MM.1S (cell line): ENCODE measurements at places on chromosomes 11 and 22.
A peak's percentile ranks its signal among the peaks of the same experiment; 100 is the strongest.

- H3K36me3 ChIP-seq, result no peaks in the 10 kb centered on the region
- DNase-seq, result no peak
- no peaks in the 10 kb centered on the region for H3K4me1 ChIP-seq
- peaks cover 47% of the 10 kb centered on the region for H3K27me3 ChIP-seq
- H3K27ac ChIP-seq, result no peak overlapping the region
Measured at GRCh38 chr11:120115272-120116000, 22.5 kb downstream of the TRIM29 start.

DNA sequence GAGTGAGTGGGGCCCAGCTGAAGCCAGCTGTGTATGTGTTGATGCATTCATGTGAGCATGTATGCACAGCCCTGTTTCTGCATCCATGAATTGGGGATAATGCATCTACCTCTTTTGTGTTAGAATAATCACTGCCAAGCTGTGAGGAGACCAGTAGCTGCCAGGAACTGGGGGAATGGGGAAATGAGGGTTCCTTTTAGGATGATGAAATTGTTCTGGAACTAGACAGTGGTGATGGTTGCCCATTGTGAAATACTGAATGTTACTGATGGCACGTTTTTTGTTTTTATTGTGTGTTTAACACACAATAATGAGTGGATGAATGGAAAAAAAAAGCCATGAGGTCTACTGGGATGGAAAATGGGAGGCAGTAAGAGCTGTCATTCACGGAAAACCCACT, 45.3 kb upstream of the WNT11 start:
- no peak for DNase-seq
- H3K4me1 ChIP-seq, result no peaks in the 10 kb centered on the region
- no peak overlapping the region for H3K4me3 ChIP-seq
- peaks cover 19% of the 10 kb centered on the region; the same call in 1 of the 2 replicates for H3K27me3 ChIP-seq

DNA sequence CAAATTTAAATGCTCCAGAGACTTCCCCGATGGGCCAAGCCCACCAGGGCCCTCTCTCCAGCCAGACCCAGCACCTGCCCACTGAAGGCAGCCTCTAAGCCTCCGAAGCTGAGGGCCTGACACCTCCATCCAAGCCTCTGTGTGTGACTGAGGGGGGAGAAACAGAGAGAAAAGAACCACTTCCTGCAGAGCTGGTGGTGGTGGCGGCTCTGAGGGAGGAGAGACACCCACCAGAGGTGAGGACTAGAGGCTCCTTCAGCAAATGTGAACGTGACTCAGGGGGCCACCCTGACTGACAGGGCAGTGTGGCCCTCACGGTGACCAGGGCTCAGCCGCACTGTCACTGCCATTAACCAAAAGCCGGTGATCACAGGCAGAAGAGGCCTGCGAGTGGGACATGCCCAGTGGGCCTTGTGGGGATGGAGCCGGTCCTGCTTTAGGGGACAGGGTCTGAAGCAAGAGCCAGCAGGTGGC, 31.0 kb upstream of the CD5 start:
- no peak overlapping the region for H3K4me3 ChIP-seq
- no peak for DNase-seq
- H3K4me1 ChIP-seq, result no peaks in the 10 kb centered on the region
- no peaks in the 10 kb centered on the region for H3K27me3 ChIP-seq

- no peak for DNase-seq
- no peaks in the 10 kb centered on the region for H3K4me1 ChIP-seq
- H3K27me3 ChIP-seq, result no peaks in the 10 kb centered on the region
- H3K36me3 ChIP-seq, result no peaks in the 10 kb centered on the region
- H3K27ac ChIP-seq, result no peak overlapping the region
Measured at GRCh38 chr11:60344146-60344545, 17.1 kb downstream of the MS4A6E start.

DNA sequence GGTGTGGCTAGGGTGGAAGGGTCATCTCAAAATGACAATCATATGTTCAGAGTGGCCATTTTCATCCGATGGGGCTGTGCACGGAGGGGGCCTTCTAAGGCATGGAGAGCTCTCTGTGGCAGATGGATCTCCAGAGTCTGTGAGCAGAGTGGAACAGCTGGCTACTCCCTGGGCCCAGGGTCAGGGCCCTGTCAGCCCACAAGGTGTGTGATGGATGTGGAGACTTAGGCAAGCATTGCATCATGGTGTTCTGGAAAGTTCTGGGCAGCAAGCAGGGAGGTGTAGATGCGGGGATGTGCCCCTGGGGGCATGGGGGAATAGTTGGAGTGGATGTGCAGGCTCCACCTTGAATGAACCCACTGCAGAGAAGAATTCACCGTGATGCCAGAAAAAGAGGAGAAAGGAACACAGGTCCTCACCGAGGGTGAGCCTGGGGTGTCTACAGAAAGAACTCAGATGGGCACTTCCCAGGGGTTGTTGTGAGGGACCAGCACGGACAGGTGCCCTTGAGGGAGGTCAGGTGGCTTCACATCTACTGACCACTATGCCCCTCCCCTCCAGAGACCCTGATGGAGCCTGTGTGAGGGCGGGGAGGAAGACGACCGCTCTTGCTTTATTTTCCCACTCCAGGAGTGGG, 51.1 kb downstream of the CHRDL2 start:
- no peak overlapping the region for H3K27ac ChIP-seq
- no peaks in the 10 kb centered on the region for H3K27me3 ChIP-seq
- no peaks in the 10 kb centered on the region for H3K4me1 ChIP-seq

GRCh38 chr11:118215765-118216164, 9.0 kb downstream of the JAML start:
- H3K4me1 ChIP-seq, result peaks cover 15% of the 10 kb centered on the region
- peaks cover 73% of the 10 kb centered on the region for H3K27me3 ChIP-seq
- no peaks in the 10 kb centered on the region for H3K36me3 ChIP-seq
- H3K4me3 ChIP-seq, result no peak overlapping the region
- H3K27ac ChIP-seq, result no peak overlapping the region
- no peak for DNase-seq

DNA sequence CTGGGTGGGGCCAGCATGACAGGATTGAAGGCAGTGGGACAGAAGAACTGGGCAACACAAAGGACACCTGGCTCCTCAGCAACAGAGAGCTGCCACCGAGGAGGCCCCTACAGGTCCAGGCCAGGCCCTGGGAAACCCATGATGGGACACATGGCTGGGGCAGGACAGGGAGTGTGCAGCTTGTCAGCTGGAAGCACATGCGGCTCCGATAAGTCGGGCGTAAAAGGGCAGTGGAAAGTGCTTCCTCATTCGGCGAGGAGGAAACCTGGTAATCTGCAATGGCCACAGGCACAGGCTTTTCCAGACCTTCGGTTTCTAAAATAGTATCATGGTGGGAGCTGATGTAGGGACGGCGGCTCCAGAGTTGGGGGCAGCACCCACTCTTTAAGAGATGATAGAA, 16.5 kb downstream of the GNAZ start:
- H3K36me3 ChIP-seq, result no peaks in the 10 kb centered on the region
- H3K4me3 ChIP-seq, result no peak overlapping the region
- H3K4me1 ChIP-seq, result no peaks in the 10 kb centered on the region
- H3K27me3 ChIP-seq, result no peaks in the 10 kb centered on the region
- H3K27ac ChIP-seq, result no peak overlapping the region

DNA sequence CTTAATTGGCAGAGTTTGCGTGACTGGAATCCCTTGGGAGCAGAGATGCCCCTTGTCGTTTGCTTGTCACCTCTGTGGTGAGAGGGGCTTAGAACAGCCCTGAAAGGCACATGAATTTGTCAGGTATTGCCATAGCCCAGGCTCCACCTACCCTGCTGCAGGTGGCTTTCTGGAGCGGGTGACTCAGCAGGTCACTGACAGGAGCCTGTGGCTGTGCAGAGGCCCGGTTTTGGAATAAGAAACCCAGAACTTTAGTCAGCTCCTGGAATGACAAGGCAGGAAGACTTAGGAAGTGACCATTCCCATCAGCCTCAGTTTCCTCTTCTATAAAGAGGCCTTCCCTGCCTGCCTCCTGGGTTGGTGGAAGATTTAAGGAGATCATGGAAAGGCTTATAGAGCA, 539.7 kb downstream of the INSC start:
- H3K27ac ChIP-seq, result no peak overlapping the region
- no peaks in the 10 kb centered on the region for H3K4me1 ChIP-seq
- no peak for DNase-seq
- no peak overlapping the region for H3K4me3 ChIP-seq
- no peaks in the 10 kb centered on the region for H3K27me3 ChIP-seq

DNA sequence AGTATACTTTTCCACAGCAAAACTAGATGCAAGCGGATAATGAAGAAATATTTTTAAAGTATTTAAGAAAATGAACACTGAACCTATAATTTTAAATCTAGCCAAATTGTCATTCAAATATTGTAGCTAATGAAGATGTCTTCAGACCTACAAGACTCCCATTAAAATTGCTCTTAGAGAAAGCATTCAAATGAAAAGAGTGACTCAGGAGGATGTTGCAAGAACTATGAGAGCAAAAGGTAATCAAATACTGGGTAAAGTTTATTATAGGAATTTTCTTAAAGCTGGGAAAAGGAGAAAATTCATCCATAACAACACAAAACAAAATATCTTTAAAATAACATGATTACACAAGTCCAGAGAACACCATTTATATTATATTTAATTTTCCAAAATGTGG, 5.4 kb upstream of the POU2AF1 start:
- H3K4me3 ChIP-seq, result no peak overlapping the region
- DNase-seq, result no peak
- no peaks in the 10 kb centered on the region for H3K36me3 ChIP-seq
- no peak overlapping the region for H3K27ac ChIP-seq

DNA sequence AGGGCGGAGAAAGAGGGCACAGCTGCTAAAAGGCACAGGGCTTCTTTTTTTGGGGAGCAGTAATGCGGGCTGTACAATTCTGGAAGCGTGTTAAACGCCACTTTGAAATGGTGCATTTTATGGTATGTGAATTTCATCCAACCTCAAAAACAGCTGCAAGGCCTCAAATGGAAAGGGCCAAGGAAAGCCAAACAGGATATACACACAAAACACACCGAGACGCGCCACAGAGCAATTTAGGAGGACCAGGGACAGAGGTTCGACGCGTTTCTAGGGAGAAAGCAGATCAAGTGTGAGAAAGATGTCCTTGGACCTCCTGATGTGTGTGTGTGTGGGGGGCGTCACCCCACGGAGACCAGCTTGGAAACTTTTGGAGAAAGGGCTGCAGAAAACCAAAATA, 31.1 kb downstream of the TSPAN4 start:
- H3K27me3 ChIP-seq, result no peaks in the 10 kb centered on the region
- no peak for DNase-seq
- no peak overlapping the region for H3K4me3 ChIP-seq

GRCh38 chr11:723120-723883, 17.3 kb downstream of the EPS8L2 start:
- H3K36me3 ChIP-seq, result no peaks in the 10 kb centered on the region
- DNase-seq, result peak; percentile 60
- H3K27ac ChIP-seq, result no peak overlapping the region
- H3K27me3 ChIP-seq, result peaks cover 20% of the 10 kb centered on the region; the same call in 1 of the 2 replicates
- peak overlapping the region; percentile 15; the same call in 1 of the 2 replicates for H3K4me3 ChIP-seq
- H3K4me1 ChIP-seq, result peaks cover 20% of the 10 kb centered on the region

GRCh38 chr22:30485362-30485988, 13.7 kb upstream of the SEC14L3 start:
- no peaks in the 10 kb centered on the region for H3K36me3 ChIP-seq
- peaks cover 71% of the 10 kb centered on the region for H3K27me3 ChIP-seq
- H3K27ac ChIP-seq, result no peak overlapping the region
- no peak overlapping the region for H3K4me3 ChIP-seq
- peak; percentile 43 for DNase-seq
- H3K4me1 ChIP-seq, result no peaks in the 10 kb centered on the region

GRCh38 chr22:45047260-45047659, 37.5 kb upstream of the PHF21B start:
- no peaks in the 10 kb centered on the region for H3K4me1 ChIP-seq
- no peak overlapping the region for H3K4me3 ChIP-seq
- peaks cover 100% of the 10 kb centered on the region for H3K27me3 ChIP-seq
- H3K36me3 ChIP-seq, result no peaks in the 10 kb centered on the region
- no peak for DNase-seq
- no peak overlapping the region for H3K27ac ChIP-seq
